ENCODE measurements at places on chromosomes 1 and 21.

- DNase-seq: no peak
Observed at GRCh38 chr1:24735156-24735508, 10.1 kb upstream of the CLIC4 start.

DNA sequence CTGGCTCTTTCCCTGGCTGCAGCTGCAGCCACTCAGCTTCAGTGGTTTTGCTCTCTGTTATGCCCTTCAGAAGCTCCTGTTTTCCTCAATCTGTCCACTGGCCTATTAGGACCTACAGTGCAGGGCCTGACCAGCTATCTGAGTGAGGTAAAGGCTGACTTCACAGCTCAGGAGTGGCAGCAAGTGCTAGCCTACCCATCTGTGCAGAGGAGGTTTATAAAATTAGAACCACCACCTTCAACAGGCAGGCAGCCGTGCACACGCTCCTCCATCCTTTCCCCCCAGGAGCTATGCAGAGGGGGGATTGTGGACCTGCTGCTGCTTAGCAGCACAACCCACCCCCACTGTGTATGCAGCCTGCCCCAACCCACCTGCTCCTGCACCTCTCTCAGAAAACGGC lies 8.3 kb downstream of the ADAR start:
- no peak for DNase-seq

DNA sequence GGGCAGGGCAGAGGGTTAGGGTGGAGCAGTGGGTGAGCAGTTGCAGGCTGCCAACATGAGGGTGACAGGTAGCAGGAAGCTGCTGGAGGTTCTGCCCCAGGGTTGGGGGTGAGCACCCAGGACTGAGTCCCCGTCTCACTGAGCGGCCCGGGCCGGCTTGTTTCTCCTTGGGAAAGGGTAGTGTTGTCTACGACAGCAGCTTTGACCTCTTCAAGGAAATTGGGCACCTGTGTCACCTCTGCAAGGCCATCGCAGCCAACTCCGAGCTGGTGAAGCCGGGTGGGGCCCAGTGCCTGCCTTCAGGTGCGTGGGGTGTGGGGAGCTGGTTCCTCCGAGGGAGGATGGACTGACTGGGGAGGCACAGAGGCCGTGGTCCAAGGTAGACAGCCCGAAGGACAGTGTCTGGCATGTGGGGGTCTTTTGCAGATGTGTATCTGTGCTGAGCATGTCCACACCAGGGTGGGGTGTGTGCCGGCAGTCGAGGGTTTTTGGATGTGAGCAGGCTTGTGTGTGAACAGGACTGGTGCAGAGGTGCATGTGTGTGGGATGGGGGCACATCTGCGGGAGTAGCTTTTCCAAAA lies 51.9 kb downstream of the DISP3 start:
- DNase-seq: no peak

- DNase-seq: no peak
Observed at GRCh38 chr1:169701261-169702005, 10.0 kb downstream of the SELL start.

GRCh38 chr1:17475752-17476151 lies 36.3 kb upstream of the RCC2 start:
- peak; percentile 89 for DNase-seq

- DNase-seq: no peak
Observed at GRCh38 chr1:84436876-84437655, 38.8 kb downstream of the DNASE2B start.

DNA sequence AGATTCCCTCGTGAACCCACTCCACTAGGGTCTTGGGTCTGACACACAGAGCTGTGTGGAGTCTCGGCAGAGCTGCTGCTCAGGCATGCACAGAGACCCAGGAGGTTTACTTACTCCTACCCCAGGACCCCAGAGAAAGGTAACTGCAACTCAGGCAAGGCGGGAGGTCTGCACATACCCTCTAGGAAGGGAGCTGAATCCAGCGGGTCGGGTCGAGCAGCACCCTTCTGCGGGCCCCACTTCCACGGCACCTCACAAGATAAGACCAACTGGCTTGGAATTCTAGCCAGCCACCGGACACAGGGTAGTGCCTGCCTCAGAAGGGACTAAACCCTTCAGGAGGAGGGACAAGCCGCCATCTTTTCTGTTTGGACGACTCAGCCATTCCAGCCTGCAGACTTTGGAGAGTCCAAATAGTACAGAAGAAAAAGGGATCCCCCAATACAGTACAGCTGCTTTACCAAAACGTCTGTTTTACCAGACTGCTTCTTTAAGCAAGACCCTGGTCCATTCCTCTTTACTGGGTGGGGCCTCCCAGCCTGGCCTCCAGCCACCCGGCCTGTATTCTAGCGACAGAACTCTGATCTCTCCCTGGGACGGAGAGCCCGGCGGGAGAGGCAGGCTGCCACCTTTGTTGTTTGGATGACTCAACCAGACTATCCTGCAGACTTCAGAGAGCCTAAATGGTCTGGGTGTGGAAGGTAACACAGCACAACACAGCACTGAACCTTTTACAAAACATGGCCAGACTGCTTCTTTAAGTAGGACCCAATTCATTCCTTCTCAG lies 554.6 kb upstream of the BEND5 start:
- no peak for DNase-seq

DNA sequence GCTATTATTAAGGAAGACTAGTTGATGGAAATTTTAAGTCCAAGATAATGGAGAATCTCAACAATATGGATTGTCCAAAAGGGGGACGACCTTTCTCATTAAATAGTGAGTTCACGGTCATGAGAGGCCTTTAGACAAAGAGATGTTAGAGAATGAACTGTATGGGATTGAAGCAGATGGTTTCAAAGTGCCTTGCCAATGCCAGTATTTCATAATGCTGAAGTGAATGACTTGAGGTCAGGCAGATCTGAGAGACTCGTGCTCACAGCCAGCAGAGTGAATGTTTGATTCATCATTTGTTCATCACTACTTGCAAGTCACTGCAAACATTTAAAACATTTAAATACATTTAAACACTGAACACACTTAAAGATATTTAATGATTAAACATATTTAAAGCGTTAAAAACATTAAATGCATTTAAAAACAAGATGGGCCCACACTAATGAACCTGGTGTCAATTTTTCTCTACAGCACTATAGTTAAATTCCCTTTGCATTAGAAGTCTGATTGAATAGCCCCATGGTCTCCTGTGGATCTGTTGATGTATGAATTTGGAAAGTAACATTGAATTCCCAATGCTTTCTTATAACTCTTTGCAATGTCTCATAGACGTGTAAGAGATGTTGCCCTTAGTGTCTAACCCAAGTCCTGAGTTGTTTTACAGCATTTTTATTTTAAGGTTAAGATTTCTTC lies 80.7 kb downstream of the TGFB2 start:
- peak; percentile 29 for DNase-seq

DNA sequence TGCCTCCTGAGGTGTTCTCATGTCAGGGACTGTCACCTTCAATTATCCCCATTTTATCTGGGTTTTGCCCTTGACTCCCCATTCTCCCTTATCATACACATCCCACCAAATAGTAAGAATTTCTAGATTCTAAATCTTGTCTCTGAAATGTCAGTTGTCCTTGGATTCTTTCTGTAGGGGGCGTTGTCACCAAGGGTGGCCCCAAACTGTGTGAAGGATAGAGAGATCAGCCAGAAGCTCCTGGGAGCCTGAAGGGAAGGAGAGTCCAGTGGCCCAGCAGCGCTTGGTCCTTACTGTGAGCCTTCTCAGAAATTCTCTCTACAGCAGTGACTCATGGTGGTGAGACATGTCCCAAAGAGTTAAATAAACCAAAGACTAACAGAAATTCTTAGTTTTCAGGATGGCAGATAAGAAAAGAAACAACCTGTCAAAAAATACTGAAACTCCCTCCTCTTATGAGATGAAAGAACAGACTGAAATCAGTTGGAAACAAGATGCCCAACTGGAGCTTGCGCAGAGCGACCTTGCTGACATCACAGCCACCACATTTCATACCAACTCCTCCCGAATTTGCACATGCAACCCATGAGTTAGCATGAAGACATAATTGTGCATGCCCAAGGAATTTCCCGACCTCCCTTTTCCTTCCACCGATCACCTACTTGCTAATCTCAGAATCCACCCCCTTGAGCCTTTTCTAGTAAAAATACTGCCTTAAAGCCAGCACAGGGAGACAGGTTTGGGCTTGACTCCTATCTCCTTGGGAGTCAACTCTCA lies 109.8 kb downstream of the ELAVL4 start:
- no peak for DNase-seq

GRCh38 chr1:75292013-75292412 lies 157.8 kb downstream of the LHX8 start:
- DNase-seq: no peak

- no peak for DNase-seq
Observed at GRCh38 chr1:226560243-226560642, 11.7 kb downstream of the STUM start.
